Stimulated activated CD4-positive, alpha-beta T cell treated with anti-CD3 and anti-CD28 coated beads, TNF-alpha, amount 100 ng/mL, for 4 hours (primary cell): ENCODE measurements at places on chromosomes 1 and 21.

DNA sequence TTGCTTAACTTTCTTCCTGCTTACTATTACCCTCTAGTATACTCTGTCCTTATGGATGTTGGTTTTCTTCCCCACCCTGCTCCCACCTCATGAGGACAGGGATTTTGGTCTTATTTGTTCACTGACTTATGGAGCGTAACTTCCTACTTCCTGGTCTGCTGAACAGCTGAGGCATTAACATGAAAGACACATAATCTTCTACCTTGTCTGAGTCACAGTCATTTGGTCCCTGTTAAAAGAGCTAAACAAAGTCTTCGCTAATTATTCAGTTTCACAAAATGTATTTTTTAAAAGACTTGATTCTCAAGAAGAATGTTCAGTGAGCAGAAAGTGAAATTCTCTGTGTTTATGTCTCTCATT, 18.5 kb downstream of the RNASEL start:
- no peak for DNase-seq

DNA sequence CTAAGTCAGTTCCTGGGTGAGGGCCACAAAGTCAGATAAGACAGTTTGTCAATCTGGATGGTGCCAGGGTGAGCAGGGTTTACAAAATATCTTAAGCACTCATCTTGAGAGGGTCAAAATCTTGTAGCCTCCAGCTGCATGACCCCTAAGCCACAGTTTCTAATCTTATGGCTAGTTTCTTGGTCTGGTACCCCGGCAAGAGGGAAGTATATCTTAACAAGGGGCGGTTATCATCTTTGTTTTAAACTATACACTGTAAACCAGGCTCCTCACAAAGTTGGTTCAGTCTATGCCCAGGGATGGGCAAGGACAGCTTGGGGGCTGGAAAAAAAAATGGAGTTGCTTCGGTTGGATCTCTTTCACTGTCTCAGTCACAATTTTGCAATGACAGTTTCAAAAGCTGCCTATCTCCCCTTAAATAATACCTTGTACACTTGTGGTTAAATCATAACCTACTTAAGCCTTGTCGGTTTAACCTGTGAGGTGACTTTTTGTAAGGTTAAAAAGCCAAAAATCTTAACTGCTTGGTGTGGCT, 7.8 kb upstream of the CD46 start:
- no peak for DNase-seq

GRCh38 chr1:112957133-112957812, 1.3 kb upstream of the SLC16A1 start:
- peak; percentile 3 for DNase-seq

DNA sequence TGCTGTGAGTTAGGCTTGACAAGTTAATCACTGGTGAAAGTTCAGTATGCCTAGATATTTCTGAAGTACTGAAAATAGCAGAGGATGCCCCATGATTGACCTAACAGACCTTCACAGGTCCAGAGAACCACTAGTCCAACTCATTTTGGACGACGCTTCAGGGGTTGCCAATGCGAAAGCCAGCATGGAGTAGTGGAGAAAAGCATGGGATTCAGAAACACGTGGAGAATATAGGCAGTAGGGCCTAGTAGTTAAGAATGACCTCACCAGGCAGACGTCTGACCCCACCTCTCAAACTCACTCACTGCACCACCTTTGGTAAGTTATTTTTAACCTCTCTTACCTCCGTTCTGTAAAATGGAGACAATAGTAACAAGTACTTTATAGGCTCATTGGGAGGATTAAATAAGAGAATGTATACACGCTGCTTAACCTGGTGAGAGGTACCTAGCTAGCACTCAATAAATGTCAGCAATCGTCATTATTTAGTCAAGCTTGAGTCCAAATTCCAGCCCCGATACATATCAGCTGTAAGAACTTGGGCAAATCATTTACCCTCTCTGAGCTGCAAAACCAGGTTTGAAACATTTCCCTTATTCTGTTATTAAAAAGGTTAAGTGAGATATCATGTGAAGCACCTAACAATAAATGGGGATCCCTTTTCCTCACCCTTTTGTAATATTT, 13.2 kb downstream of the PLPP3 start:
- DNase-seq: no peak

DNA sequence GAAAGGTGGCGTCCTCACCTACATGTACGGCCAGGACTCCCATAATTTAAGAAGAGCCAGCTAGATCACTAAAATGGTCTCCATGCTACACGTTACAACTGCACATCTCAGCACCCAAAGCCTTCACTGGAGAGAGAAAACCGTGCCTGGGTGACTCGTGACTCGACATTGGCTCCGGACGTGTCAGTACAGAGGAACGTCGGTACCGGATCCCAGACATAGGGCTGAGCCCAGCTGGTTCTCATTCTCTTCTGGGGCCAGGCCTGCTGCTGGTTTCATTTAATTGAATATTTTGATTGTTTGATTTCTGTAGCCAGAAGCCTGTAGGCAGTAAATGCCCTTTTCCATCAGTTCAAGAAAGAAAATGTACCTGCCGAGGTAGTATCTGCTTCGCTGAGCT, 93.1 kb downstream of the HHIPL2 start:
- DNase-seq: no peak

DNA sequence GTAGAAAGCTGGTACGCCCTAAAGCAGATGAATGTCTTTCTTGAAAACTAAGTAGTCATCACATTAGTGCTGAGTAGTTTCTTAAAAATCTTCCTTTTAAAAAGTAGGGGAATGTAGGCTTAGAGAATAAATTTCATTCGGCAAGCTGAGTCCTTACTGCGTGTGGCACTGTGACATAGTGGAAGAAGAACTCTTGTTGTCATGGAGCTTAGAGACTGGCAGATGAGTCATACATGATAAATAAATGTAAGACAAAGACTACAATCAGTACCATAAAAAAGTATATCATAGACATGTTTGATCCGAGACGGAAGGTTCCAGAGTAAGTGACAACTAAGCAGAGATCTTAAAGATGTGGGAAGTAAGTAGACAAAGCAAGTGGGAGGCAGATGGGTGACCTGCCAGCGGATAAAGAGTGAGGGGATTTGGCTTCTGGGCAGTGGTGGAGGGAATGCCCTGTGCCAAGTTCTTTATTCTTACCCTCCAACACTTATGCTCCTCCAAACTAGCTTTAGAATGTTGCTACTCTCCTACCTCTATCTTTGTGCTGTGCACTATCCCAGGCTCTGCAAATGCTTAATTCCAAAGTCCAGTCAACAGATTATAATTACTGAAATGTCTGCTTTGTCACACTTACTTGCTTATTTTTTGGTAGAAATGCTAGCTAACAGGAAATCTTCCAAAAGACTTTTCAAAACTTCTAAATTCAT, 608.5 kb upstream of the USP24 start:
- no peak for DNase-seq

- no peak for DNase-seq
Observed at GRCh38 chr1:55213151-55213884, 1.8 kb downstream of the USP24 start.

- DNase-seq: no peak
Observed at GRCh38 chr1:217435204-217435603, 195.7 kb downstream of the GPATCH2 start.

DNA sequence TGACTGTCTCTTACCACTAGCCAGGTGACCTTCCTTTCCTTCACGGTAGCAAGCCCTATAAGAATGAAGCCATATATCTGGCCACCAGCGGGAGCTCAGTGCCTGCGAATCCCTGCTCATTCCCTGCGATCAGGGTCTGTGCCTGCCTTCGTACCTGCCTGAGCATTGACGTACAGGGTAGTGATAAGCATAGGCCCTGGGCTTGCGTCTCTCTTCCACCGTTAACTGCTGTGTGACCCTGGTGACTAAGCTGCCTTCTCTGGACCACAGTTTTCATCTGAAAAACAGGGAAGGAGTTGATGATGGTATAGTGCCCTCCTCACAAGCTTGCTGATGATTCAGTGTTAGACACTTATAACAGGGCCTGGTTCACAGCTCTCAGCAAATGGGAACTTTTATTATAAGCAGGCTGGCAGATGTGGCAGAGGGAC, 4.1 kb downstream of the ZC3H12A start:
- no peak for DNase-seq

- no peak for DNase-seq
Observed at GRCh38 chr1:152998476-152998875, 3.1 kb upstream of the SPRR3 start.

- no peak for DNase-seq
Observed at GRCh38 chr1:55067022-55067778, 27.9 kb downstream of the PCSK9 start.

DNA sequence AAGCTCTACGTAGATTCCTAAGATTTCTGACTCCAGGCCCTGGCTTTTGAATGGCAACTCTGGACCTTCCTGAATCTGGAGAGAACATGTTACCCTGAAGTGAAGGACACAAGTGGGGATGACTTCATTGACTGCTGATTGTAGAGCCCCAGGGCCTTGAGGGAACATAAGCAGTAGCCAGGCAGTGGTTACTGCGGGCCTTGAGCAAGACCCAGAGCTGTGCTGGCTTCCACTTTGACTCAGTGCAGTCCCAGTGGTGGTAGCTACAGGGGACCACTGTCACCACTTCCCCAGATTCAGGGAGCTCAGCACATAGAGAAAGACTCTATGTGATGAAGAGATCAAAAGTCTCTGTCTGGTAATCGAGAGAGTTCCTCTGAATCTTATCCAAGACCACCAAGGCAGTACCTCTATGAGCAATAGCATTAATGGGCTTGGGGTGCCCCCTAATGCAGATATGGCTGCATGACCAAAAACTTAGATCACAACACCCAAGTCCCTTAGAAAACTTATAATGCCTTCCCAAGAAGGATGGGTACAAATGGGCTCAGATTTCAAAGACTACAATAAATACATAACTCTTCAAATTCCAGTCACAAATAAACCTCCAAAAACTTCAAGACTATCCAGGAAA, 1278.3 kb downstream of the AMY1C start:
- no peak for DNase-seq

DNA sequence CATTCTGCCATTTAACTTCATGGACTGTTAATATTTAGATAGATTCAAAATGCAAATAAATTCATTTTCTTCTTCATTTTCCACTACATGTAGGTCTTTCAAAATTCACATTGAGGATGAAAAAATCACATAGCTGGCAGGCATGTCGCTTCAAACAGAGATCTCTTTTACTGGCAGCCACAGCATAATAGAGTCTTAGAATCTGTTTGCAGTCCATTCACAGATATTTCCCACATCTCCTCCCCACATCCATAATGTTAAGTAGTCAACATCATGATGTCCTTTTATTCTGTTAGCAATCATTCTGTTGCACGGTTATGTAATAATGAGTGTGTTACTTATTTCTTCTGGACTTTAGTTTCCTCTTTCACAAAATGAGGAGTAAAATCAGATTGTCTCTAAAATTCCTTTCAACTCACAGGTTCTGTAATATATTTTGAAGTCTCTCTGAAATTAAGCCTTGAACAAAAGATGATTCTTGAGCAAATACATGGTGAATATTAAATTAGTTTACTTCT, 257.5 kb upstream of the SNX7 start:
- no peak for DNase-seq

GRCh38 chr21:37535672-37536071, 169.1 kb downstream of the DYRK1A start:
- DNase-seq: no peak

GRCh38 chr1:89271341-89272015, 1.2 kb downstream of the GBP5 start:
- DNase-seq: no peak

GRCh38 chr1:80994038-80994437, 806.7 kb upstream of the ADGRL2 start:
- DNase-seq: no peak

DNA sequence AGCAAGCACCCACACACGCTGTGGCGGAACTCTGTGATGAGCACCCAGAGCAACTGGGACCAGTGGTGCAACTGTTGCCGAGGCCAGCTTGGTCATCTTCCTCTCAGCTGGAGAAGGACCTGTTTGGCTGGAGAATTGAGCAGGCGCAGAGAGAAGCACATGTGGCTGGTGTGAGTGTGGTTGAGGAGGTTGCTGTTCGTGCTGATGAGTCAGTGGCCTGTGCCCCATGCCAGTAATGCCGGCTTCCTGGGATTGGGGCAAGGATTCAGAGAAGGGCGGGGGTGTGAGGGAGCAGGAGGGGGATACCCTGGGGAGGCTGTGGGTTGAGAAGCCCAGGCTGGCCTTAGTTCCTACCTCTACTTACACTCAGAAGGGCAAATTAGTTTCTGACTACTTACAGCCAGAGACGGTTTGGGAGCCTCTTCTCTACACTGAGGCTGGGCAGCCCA, 57.5 kb upstream of the EPS8L3 start:
- DNase-seq: no peak

- no peak for DNase-seq
Observed at GRCh38 chr1:240803151-240803550, 191.2 kb upstream of the GREM2 start.

DNA sequence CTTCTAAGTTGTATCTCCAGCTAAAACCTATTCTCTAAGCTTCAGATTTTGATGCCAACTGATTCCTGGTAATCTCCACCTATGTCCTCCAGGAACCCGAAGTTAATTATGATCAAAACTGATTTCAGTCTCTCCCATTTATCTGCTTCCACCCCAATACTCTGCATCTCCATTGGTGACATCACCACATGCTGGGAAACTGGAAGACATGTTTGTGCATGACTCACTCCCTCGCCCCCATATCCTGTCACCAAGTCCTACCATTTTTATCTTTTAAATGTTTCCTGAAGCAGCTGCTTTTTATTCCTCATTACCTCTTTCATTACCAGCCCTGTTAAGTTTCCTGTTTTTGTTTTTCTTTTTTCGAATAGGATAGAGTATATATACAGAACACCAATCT, 228.5 kb downstream of the LRRC40 start:
- no peak for DNase-seq

GRCh38 chr1:99727575-99728185, 38.8 kb downstream of the FRRS1 start:
- DNase-seq: no peak

- DNase-seq: no peak
Observed at GRCh38 chr1:236508593-236509027, 15.2 kb upstream of the LGALS8 start.

DNA sequence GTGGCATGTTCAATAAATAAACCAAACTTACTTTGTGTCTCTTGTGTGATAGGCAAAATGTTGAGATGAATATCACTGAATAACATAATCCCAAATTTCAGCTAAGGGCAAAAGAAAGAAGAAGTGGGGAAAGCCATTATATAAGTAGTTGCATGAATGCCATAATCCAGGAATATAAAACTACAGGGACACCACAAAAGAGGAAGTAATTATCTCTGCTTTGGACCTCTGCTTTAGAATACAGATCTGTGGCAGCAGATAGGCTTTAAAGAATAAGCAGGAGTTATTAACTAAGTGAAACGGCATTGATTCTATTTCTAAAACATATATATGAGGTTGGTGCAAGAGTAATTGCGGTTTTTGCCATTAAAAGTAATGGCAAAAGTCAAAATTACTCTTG, 288.5 kb upstream of the SNX7 start:
- DNase-seq: no peak

- no peak for DNase-seq
Observed at GRCh38 chr1:231068762-231069161, 28.7 kb upstream of the FAM89A start.

GRCh38 chr1:40532844-40533424, 1.5 kb downstream of the ZNF684 start:
- no peak for DNase-seq

- DNase-seq: no peak
Observed at GRCh38 chr1:236509647-236510401, 14.0 kb upstream of the LGALS8 start.

- DNase-seq: no peak
Observed at GRCh38 chr1:3078430-3078861, 9.4 kb downstream of the PRDM16 start.

- no peak for DNase-seq
Observed at GRCh38 chr1:30058970-30059369, 664.4 kb downstream of the MATN1 start.

- DNase-seq: peak; percentile 4
Observed at GRCh38 chr1:50930965-50931737, 28.9 kb downstream of the FAF1 start.
